Non-pigmented ciliary epithelial cell (primary cell): ENCODE measurements at places on chromosomes 5 and 9.

DNA sequence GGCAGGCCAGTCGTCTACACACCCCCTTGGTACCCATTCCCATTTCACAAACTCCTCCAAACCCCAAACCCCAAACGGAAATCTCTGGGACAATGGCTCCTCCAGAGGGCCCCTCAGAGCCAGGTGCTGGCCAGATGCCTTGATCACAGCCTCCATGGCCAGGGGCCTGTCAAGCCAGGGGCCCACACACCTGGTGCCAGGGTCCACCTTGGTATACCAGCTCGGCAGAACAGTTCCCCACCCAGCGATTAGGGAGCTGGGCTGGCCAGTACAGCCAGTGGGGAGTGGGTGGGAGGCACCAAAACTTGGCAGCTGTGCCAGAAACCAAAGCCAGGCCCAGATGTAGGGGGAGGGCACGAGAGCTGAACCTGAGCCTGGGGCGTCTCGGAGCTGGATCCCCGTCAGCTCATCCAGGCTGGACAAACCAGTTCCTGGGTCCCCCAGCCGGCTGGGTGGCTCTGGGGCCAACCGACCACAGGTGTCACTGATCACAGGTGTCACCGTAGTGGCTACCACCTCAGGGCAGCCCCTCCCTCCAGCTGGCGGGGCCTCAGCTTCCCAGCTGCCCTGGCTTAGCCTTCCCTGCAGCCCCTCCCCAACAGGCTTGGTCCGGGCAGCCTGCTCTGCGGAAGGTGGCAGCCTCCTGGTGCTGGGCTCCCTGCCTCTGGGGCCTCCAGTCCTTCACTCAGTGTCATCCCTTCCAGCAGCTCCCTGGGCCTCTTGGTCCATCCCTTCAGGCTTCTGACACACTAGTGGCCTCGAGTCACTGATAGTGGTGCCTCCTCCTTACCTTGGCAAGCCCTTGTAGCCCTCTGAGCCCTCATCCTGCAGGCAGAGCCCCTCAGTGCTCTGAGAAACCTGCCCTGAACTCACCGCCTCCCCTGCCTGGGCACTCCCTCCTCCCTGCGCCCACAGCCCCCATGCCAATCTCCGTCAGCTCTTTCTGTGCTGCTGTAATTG is 6.6 kb upstream of the RMND5B start:
- DNase-seq, result no peak

GRCh38 chr5:158648631-158649030 is 451.1 kb downstream of the EBF1 start:
- DNase-seq, result no peak

- no peak for DNase-seq
These were observed 6.4 kb upstream of the SLC12A7 start for GRCh38 chr5:1118231-1118698.

DNA sequence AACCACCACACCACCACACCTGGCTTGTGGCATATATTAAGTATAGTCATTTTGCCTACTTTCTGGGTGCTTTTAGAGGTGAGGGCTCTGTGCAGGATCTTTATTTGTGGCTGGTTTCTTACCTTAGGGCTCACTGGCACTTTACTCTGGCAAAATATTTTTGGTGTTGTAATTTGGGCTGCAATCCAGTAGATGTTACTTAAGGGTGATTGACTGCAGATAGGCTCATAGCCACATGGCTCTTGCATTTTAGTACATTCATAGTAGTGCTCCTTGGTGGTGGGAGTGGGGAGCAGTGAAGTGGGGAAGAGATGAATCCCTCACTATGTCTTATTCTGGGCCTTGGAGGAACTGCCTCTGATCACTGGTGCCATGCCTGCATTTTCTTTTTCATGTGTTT is 376.1 kb upstream of the GRIN3A start:
- no peak for DNase-seq

DNA sequence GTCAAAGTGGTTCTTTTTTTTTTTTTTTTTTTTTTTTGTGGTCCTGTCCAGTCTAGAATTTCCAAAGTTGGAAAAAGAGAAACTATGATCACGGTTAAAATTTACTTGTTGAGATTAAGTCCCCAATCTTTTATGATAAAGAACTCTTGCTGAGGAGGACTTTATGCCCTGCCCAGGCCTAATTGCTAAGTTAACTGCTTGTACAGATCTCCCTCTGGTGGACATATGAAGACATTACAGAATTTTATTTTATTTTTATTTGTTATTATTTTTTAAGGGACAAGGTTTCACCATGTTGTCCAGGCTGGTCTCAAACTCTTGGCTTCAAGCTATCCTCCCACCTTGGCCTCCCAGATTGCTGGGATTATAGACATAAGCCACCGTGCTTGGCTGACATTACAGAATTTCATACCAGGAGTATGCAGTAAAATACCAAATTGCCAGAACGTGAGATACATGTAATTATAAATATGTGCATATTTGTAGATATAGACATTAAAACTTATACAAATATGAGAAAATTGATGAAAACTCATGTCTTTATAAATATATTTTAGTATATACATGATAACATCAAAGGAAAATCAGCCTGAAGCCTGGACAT is 91.2 kb downstream of the RFK start:
- peak; percentile 18 for DNase-seq

GRCh38 chr9:126295936-126296600 is 30.6 kb upstream of the MVB12B start:
- DNase-seq, result no peak

DNA sequence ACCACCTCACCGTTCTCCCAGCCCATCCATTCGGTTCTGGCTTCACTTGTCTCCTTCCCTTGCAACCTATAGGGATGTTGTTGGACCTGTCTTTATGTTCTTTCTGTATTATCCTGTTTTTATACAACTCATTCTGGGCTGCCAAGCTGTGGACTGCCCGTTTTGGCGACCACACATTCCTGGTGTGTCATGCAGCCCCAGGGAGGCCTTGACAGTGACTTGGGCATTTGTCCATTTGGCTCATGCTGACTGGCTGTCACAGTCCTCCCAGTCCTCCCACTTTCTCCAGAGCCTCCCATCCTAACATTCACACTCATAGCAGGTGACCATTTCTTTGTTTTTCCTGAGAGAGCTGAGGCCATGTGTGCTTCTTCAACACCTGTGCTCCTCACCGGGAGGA is 136.4 kb downstream of the SLF1 start:
- no peak for DNase-seq

- no peak for DNase-seq
These were observed 724 bp downstream of the NDUFS6 start for GRCh38 chr5:1801967-1802295.

DNA sequence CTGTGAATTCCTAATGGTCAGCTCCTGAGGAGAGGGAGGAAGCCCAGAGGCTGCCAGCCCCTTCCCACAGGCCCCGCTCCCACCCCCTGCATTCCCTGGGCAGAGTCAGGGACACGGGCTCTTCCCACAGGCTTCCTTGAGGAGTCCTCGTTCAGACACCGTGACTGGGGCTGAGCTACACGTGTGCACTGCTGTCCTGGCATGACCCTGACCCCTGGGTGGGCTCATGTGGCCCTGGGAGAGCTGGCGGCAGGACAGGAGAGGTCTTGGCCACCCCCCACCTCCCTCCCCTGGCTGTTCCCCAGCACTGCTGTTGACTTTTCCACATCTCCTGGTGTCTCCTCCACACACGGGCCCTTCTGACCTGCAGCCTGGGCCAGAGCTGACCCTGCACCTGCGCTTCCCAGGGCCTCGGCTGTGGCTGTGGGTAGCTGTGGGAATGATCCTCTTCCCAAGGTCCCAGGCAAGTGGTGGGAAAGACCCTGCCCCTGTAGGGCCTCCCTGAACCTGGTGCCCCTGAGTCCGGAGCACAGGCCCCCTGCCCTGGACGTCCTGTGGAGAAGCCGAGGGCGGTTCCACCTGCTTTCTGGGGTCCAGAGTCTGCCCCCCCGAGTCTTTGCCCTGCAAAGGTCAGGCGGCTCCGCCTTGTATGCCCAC is 56.5 kb upstream of the NKD2 start:
- no peak for DNase-seq

- DNase-seq, result no peak
These were observed 197.7 kb upstream of the CDKN2B start for GRCh38 chr9:22206833-22207232.

GRCh38 chr5:125829349-125829748 is 593.9 kb upstream of the GRAMD2B start:
- no peak for DNase-seq

- no peak for DNase-seq
These were observed 57.1 kb upstream of the RNU6ATAC start for GRCh38 chr9:134221273-134222017.

- no peak for DNase-seq
These were observed 1.9 kb upstream of the NDUFB6 start for GRCh38 chr9:32574858-32575257.

GRCh38 chr5:65672796-65673195 is 48.0 kb downstream of the SHLD3 start:
- peak; percentile 45 for DNase-seq

DNA sequence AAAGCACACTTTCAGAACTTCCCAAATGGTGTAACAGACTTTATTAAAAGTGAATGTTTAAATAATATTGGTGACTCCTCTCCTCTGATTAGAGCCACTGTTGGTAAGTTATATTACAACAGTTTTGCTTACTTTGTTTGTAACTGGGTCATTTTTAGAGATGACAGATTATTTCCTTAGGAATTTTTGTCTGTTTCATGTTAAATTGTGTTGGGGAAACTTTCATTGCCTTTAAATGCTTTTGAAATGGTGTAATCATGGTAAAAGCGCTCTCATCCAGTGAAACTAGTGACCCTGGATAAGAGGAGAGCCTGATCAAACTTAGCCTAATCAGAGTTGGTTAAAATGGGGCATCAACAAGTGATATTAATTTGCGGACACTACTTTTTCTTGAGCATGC is 39.4 kb downstream of the TNPO1 start:
- DNase-seq, result no peak

DNA sequence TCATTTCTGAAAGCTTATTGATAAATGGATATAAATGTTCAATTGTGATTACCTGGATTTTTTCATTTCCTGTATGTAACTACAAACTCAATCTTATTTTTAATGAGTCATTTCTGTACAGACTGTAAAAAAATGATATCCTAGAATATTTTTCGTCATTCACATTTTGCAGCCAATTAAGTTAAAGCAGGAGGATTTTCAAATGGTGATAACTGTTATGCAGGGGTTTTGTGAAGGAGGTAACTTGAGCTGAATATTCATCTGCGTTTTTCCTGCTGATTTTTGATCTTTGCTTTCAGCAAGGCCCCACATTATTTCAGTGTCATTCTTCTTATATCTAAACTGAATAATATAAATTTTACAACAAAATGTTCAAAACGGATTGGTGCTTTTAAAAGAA is 74.1 kb downstream of the SLF1 start:
- no peak for DNase-seq

- DNase-seq, result no peak
These were observed 476.1 kb upstream of the ACO1 start for GRCh38 chr9:31908158-31908890.

DNA sequence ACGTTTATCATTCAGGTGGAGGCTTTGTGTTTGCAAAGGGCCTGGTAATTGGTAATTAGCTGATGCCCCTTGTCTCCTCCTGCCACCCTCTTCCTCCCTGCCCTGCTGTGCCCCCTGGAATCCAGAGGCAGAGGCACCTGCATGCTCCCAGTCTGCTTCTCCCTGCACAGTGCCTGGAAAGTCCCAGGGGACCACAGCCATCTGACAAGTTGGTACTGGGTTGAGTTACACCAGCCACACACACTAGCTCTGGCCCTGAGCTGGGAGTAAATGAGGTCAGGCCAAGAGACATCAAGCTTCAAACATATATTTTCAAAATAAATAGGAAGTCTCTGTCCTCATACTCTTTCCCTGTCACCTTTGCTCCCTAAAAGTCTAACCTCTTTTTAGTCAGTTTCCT is 56.3 kb downstream of the INSYN2B start:
- no peak for DNase-seq

GRCh38 chr5:145856285-145856818 is 16.5 kb downstream of the GRXCR2 start:
- no peak for DNase-seq

DNA sequence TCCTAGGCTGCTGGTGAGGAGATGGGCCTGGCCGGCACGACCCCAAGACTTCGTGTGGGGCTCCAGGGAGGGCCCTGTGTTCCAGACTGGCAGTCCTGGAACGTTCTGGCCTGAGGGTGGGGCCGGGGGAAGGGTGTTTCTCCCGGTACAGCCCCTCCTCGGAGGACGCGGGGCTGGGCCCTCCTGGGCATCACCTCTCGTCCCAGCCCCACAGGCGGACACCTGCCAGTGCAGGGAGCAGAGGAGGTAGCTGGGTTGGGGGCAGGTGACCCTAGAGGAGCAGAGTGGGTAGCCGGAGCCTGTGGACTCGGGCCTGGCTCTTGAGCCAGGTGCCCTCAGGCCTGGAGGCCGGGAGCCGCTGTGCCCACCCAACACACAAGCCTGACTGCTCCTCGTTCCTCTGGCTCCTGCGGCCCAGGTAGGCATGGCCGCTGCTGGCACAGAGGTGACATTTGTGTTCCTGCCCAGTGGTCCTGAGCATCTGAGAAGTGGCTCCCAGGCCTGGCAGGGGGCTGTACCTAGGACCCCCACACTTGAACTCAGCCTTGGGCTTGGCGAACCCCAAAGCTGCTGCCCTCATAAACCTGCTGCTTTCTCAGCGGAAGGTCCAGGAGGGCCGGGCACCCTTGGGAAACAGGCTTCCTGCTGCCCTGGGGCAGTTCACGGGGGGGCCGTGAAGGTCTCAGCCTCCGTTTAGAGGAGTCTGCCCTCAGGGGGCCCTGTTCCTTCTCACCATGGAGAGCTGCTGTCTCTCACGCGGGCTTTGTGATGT is 817 bp downstream of the SLC6A19 start:
- no peak for DNase-seq

- no peak for DNase-seq
These were observed 68.4 kb downstream of the PPARGC1B start for GRCh38 chr5:149798466-149798865.

DNA sequence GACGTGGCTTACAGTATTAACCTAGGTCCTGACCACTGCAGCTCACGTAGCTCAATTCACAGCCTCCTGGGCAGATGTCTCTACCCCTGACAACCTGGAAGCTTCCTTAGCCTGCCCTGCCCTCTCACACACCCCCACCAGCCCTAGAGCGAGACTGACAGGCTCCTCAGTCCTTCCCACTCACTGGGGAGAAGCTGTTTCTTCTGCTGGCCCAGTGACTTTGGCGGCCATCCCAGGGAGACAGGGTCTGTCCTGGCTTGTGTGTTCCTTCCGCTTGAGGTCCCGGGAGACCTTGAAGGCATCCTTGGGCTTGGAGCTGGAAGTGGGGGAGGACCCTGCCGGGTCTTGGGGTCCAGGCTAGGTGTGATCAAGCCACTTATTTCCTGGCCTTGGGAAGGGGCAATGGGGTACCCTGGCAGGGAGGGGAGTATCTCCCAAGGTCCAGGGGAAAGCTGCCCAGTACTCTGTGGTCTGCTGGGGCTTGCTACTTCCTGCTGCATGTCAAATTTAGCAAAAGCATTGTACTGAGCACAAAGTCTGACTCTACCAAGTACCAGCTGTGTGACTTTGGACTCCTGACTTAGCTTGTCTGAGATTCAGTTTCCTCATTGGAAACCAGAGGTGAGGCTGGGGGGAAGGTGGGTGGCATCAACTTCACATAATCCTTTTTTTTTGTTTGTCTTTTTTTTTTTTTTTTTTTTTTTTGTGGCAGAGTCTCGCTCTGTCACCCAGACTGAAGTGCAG is 1.9 kb downstream of the MIGA2 start:
- no peak for DNase-seq

- no peak for DNase-seq
These were observed 1.2 kb downstream of the SCAMP1 start for GRCh38 chr5:78361631-78361993.
